Cardiac ventricle fibroblast (primary cell): ENCODE measurements at places on chromosomes 4 and X. TPM values are rescaled to one million over a fixed set of nuclear protein-coding genes. Genes with fewer than 3 reads are reported as not detected.

The PFKFB1 gene
- total RNA-seq: not detected in 2 replicates

The CENPVL2 gene
- not detected in 2 replicates for total RNA-seq

The BBS7 gene
- 8.8 and 12.4 TPM in 2 replicates for total RNA-seq

The FAM9C gene
- total RNA-seq: not detected in 2 replicates

The GRID2 gene
- total RNA-seq: not detected in 2 replicates
